ENCODE measurements at places on chromosomes 6 and 20. TPM values are rescaled to one million over a fixed set of nuclear protein-coding genes. Genes with fewer than 3 reads are reported as not detected.

The SUMO4 gene
- 3.6 TPM for total RNA-seq

The SMOC2 gene
- total RNA-seq, result 10.6 TPM

The CD83 gene
- total RNA-seq, result 1.4 TPM

- no peak overlapping the region for H3K27ac ChIP-seq
These were observed 324.0 kb upstream of the MAP3K7 start for GRCh38 chr6:90910893-90911292.

DNA sequence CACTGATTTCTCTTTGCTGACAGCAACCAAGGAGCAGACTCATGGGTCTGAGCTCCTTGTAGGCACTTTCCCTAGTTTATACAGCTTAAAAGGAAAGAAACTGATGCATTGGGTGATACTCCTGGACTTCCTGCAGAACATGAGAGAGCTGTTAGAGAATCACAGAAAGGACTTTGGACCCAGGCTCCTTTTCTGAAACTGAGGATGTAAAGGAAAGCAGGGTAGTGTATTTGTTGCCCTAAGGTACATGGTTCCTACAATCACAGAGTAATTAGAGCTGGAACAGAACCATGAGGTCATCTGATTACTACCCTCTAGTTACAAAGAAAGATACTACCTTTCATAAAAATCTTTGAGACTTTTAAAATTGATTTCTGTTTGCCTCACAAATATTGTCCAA lies 477.1 kb upstream of the SPTLC3 start:
- H3K27ac ChIP-seq, result no peak overlapping the region
- H3K36me3 ChIP-seq, result no peaks in the 10 kb centered on the region
- no peaks in the 10 kb centered on the region for H3K27me3 ChIP-seq
- no peaks in the 10 kb centered on the region for H3K4me1 ChIP-seq

- H3K36me3 ChIP-seq, result no peaks in the 10 kb centered on the region
- peaks cover 3% of the 10 kb centered on the region for H3K4me1 ChIP-seq
- no peak overlapping the region for H3K27ac ChIP-seq
- DNase-seq, result no peak
These were observed 116.2 kb downstream of the SGK1 start for GRCh38 chr6:134201716-134202115.

DNA sequence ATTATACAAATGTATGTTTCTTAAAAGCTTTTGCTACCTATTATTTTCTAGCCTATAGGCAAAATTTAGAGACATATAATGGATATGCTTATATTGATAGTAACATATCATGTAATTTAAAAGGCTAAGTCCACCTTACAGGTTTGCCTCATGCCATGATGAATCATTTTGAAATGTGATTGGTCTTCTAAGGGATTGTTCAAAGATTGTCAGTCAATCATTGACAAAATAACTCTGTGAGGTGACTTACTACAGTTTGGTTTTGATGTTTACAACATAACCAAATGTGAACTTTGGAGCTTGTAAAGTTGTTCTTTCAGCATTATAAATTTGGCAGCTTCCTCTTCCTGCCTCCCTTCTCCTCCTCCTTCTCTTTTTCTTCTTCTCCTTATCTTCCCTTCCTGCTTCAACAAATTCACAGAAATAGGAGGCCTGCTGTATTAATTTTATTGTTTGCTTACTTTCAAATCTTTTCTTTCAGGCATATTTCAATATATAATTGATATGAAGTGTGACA lies 39.7 kb upstream of the ZFP64 start:
- H3K36me3 ChIP-seq, result no peaks in the 10 kb centered on the region
- DNase-seq, result no peak
- H3K4me1 ChIP-seq, result peaks cover 4% of the 10 kb centered on the region
- H3K27ac ChIP-seq, result no peak overlapping the region
- peaks cover 2% of the 10 kb centered on the region for H3K27me3 ChIP-seq
- no peak overlapping the region for H3K4me3 ChIP-seq

Data from osteoblast (primary cell).